Activated CD4-positive, alpha-beta T cell treated with anti-CD3 and anti-CD28 coated beads, Interleukin-2, amount 10 ng/mL, durations not matched to agents 24 days and 14 days (primary cell): ENCODE measurements at places on chromosomes 3 and 15.

- DNase-seq = no peak
Observed at GRCh38 chr3:147299656-147300055, 106.7 kb downstream of the ZIC4 start.

GRCh38 chr3:59263152-59263551, 213.3 kb upstream of the CFAP20DC start:
- no peak for DNase-seq

DNA sequence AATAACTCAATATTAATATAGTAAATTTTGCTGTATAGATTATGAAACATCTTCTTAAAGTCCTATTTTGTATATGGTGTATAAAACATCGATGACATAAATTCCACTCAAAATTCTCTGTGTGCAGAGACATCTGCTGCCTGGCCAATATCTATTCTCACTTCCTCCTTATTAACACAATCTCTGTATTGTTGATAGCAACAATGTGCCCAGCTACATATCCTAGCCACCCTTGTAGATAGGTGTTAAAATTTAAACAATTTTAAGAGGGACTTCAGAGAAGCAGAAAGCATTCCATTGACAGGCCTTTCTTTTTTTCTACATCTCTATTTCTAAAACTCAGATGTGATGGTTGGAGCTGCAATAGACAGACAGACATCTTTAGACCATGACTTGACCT, 72.3 kb downstream of the FGF12 start:
- no peak for DNase-seq

DNA sequence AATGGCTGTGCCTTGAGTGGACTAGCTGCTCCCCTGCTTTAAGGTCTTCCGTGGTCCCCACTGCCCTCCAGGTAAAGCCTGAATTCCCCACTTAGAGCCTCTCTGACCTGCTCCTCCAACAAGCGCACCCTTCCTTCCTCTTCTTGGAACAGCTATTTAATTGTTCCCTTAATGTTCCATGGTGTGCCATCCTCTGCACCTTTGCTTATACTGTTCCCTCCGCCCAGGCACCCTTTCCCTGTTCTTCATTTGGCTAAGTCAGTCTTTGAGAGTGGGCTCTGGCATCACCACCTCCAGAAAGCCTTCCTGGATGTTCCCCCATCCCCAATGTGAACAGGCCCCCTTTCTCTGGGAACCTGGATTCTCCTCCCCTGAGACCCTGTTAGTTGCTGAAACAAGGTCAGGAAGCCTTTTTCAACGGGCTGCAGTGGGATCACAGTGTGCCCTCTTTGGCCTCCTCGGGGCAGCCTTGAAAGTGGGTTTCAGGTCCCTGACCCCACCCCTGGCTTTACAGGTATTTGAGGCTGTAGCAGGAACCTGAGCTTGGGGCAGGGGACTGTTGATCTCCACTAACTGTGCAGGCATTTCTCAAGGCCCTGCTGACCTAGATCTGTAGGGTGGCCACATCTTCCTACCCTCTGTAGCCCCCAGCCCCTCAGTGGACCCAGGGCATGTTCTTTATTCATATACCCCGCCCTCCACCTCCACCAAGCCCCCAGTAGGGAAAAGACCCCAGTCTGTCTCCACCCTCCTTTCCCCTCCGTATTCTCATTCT, 5.0 kb downstream of the ISLR start:
- no peak for DNase-seq

- no peak for DNase-seq
Observed at GRCh38 chr15:47473106-47473725, 244.1 kb upstream of the SEMA6D start.

- no peak for DNase-seq
Observed at GRCh38 chr3:23103764-23104163, 99.4 kb upstream of the UBE2E2 start.
